ENCODE measurements at places on chromosomes 11 and 22.
A peak's percentile ranks its signal among the peaks of the same experiment; 100 is the strongest.

DNA sequence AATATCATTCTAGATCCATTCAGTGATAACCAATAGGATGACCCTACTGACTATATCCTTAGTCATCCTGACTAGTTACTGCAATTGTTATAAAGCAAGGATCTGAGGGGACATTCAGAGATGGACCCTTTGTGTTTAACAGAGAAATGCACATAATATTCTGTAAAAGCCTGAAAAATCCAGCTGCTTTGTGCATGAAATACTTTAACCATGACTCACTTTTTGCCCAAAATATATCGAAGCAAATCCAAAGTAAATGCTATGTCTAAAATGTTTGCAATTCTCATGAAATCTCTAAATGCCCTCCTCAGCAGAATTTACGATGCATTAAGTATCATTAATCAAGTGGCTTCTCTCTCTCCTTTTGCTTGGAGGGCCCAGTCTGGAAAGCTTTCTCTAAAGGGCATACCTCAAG, 178.8 kb upstream of the MTMR2 start:
- DNase-seq = no peak
- H3K4me3 ChIP-seq = no peak overlapping the region
- H3K36me3 ChIP-seq = no peaks in the 10 kb centered on the region
- H3K27me3 ChIP-seq = no peaks in the 10 kb centered on the region
- H3K4me1 ChIP-seq = no peaks in the 10 kb centered on the region

DNA sequence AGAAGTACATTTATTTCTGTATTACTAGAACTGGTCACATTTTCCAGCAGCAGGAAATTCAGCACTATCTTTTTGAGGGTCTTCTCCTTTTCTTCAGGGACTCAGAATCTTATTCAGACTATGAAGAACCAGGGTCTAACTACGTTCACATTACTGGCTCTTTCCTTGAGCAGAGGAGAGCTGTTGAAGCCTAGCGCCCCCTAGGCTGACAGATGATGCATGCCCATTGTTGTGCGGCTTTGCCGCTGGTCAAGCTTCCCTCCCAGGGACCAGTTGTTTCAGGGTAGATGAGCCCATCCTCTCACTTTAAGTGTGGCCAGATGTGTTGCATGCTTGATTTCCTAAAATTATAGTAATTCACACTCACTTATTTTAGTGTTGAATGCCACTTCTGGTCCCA, 168.2 kb upstream of the PDGFD start:
- no peaks in the 10 kb centered on the region for H3K4me1 ChIP-seq
- H3K27ac ChIP-seq = no peak overlapping the region
- H3K27me3 ChIP-seq = peaks cover 1% of the 10 kb centered on the region
- no peaks in the 10 kb centered on the region for H3K36me3 ChIP-seq

DNA sequence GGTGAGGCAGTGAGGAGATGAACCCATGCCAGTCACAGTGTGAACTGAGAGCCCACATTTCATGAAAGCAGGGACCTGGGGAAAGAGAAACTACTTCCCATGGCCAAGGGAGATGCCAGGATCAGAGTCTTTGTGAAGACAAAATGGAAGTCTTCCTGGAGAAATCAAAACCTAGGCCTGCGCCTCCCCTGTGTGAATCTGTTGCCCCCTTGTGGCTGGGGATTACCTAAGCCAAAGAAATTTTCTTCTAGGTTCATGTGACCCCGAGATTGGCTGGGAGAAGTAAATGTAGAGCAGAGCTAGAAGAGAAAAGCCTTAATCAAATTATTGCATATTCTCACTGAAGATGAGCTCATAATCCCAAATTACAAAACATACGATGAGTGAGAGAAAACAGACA, 1075.3 kb downstream of the TBC1D22A start:
- no peak overlapping the region for H3K27ac ChIP-seq
- H3K4me1 ChIP-seq = no peaks in the 10 kb centered on the region
- DNase-seq = peak; percentile 17
- H3K4me3 ChIP-seq = no peak overlapping the region
- no peaks in the 10 kb centered on the region for H3K36me3 ChIP-seq

DNA sequence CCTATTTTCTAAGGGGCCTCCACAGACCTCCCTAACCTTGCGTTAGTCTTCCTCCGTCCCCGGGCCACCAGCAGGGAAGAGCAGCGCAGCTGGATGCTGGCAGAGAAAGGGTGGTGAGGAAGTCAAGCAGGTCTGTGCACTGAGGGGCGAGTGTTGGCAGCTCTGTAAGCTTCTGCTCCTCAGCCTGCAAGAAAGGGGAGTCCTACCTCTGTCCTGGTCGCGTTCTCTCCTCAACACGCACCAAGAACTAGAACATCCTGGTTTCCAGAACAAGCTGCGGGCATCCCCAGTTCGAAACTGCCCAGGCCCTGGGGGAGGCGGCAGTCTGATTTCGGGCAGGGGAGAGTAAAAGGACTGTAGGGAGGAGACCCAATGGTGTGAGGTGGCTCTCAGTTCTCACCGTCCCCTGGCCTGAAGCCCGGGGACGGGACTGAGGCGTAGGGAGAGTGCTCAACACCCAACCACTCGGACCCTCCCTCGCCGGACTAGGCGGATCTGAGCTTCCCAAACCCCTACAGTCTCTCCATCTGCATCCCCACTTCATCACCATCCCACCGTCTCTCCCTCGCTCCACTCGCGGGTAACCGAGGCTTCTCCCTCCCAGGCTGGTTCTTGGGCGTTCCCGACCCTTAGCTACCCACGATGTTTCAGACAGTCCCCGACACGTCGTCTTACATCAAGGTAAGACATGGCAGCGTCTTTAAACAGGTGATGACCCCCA, 7.7 kb upstream of the FLI1 start:
- H3K4me3 ChIP-seq = peak overlapping the region; percentile 39
- H3K36me3 ChIP-seq = no peaks in the 10 kb centered on the region
- H3K27me3 ChIP-seq = peaks cover 94% of the 10 kb centered on the region
- peaks cover 26% of the 10 kb centered on the region for H3K4me1 ChIP-seq

DNA sequence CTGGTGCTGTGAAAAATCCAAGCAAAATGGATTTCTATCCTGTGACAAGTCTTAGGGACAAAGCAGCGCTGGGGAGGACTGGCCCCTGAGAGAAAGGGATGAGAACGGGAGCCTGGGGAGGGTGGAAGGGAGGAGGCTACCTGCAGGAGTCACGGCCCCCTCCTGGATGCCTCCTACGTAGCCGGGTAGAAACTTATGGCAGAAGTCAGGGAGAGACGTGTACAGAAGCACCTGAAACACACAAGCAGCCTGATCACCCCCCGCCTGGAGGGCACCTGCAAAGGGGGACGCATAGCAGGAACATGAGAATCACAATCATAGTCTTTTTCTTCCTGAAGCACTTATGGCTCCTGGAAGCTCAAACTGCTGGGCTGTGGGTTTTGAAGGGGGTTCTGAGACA, 6.1 kb downstream of the DHCR7 start:
- H3K27me3 ChIP-seq = no peaks in the 10 kb centered on the region
- H3K4me3 ChIP-seq = no peak overlapping the region
- DNase-seq = no peak

DNA sequence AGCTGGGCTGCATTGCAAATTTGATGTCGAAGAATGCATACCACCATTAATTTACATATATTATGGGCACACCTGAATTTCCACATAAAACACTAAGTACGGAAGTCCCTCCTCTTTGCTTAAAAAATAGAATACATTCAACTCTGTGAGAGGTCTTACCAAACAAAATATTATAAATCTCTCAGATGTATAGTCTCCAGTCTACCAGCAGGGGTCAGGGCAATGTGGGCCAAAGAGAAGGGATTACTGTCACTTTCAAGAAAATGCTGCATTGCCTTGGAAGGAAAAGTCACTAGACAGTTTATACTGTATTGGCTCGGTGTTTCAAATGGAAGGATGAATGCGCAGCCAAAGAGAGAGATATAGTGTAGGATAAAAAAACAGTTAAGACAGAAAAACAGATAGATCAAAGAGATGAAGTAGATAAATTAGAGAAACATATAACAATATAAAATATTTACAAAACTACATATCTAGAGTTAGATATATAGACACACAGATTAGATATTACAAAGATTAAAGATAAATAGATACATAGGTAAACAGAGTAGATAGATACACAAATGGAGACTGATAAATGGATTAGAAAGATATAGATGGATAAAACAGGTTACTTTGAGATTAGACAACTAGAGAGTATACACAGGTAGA, 20.9 kb downstream of the SERGEF start:
- no peak overlapping the region for H3K4me3 ChIP-seq
- no peaks in the 10 kb centered on the region for H3K27me3 ChIP-seq
- H3K36me3 ChIP-seq = peaks cover 3% of the 10 kb centered on the region
- H3K27ac ChIP-seq = no peak overlapping the region

GRCh38 chr11:69290806-69291205, 3.1 kb upstream of the MYEOV start:
- 0 out of 2 replicates have a peak, but pooled peaks cover 2% of the 10 kb centered on the region for H3K27me3 ChIP-seq
- no peak for DNase-seq
- H3K4me3 ChIP-seq = no peak overlapping the region

GRCh38 chr11:70108250-70108649, 30.1 kb downstream of the ANO1 start:
- no peaks in the 10 kb centered on the region for H3K27me3 ChIP-seq
- no peak overlapping the region for H3K27ac ChIP-seq
- no peak for DNase-seq

DNA sequence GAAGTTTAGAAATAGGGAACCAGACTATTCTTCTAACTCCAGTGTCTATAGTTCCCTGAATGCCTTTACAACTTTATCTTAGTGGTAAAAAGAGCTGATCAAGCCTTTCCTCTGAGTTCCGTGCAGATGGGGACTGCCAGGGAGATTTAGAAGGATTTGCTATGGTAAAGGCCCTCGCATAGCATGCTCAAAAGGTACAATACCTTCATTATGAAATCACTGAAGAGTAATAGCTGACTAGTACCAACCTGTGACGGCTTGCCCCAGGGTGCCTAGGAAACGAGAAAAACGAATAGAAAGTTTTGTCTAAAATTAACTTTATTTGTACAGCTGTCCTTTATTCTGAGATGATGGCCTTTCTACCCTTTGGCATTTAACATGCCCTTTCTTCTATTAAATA, 150.1 kb upstream of the ARHGAP42 start:
- no peak overlapping the region for H3K4me3 ChIP-seq
- H3K36me3 ChIP-seq = no peaks in the 10 kb centered on the region
- no peaks in the 10 kb centered on the region for H3K4me1 ChIP-seq
- H3K27ac ChIP-seq = no peak overlapping the region
- H3K27me3 ChIP-seq = no peaks in the 10 kb centered on the region
- no peak for DNase-seq

DNA sequence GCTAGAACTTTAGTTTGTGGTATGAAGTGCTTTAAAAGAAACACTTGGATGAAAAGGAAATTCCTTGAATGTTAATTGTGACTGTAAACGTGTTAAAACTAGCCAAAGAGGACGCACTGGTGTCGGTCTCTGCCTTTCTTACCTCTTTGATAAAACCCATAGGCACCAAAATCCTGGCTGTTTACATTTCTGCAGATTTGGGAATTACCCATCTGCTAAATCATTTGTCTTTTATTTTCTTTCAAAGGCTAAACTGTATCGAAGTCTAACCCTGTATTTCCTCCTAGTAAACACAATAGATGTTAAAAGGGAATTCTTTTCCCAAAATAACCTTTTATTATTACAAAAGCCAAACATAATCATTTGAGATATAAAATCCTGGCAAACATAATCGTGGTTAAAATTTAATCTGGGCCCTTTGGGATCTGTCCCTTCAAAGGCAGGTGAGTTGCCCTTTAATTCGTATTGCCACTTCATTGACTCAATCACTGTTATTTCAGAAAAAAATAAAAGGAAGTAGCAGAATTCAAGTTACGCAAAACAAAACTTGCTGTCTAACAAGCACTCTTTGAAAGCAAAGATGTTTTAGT, 2.4 kb downstream of the RASSF10 start:
- H3K4me3 ChIP-seq = peak overlapping the region; percentile 29
- peaks cover 18% of the 10 kb centered on the region for H3K4me1 ChIP-seq
- peaks cover 13% of the 10 kb centered on the region for H3K27me3 ChIP-seq
- no peak for DNase-seq
- no peak overlapping the region for H3K27ac ChIP-seq

Measured in H1 (cell line).